ENCODE measurements at places on chromosomes 2 and 18.
A peak's percentile ranks its signal among the peaks of the same experiment; 100 is the strongest.

DNA sequence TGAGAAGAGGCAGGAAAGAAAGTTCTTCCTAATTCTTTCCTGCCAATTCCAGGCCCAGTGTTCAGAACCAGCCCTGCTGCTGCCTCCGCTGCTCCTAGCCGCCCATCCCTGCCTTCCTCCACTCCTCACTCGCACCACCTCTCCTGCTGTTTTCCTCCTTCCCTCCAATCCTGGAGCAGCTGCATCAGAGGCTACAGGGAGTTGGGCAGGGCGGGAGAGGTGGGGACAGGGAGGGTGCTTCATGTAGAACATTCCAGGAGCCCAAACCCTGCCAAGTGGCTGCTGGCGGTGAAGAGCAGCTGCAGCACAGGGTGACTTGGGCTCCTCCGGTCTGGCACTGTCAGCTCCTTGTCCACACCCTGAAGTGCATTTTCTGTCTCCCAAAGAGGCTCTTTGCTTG is 176.3 kb downstream of the TNS1 start:
- no peak for DNase-seq

DNA sequence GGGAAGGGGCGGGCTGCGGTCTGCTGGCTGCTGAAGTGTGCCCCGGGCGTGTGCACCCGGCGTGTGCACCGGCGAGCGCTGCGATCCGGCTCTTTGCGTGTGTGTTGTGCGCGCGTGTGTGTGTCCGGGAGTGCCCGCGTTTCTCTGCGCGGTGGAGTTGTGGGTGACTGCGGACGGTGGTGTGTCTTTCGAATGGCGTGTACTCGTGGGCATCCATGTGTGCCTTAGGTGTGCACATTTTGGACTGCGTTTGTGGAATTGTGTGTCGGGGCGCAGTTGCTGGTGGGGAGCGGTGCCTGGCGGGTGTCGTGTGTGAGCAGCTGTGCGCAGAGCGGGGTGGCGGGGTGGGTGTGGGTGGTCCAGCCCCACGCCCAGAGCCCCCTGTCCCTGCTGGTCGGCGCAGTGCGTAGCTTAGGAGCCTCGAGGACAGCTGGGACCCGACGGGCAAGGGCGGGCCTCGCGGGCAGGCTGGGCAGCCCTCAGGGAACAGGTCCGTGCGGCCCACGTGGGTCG is 533 bp downstream of the HPCAL1 start:
- DNase-seq, result no peak

DNA sequence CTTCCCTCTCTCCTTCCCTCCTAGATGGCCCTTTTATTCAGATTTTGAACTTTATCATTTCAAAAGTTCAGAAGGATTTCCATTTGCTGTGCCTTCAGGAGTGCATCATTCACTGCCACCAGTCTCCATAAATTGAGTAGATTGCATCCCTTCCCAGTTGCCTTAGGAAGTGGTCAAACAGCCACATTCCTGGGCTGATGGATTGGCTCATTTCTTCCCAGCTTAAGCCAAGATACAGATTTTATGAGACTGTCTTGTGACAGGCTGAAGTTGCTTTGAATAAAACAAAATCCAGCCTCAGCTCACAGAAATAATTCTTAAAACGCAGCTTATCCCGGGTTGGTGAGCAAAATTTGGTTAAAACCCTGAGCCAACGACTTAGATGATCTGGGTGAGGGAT is 9.8 kb downstream of the NRP2 start:
- no peak for DNase-seq

DNA sequence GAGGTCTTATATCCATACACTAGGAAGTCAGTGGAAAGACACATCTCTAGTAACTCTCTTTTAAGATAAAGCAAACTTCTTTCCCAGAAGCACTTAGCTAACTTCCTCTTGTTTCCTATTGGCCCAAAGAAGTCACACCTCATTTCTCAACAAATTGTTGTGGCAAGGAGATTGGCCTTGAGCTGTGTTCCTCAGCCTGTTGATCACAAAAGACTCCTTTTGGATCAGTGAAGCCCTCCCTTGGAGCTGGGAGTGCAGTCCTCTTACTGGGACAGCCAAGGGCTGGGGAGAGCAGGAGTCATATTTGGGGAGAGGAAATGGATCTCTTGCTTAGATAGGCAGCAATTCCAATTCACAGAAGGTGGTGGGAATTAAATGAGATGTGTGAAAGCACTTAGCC is 51.2 kb upstream of the DAPL1 start:
- no peak for DNase-seq

DNA sequence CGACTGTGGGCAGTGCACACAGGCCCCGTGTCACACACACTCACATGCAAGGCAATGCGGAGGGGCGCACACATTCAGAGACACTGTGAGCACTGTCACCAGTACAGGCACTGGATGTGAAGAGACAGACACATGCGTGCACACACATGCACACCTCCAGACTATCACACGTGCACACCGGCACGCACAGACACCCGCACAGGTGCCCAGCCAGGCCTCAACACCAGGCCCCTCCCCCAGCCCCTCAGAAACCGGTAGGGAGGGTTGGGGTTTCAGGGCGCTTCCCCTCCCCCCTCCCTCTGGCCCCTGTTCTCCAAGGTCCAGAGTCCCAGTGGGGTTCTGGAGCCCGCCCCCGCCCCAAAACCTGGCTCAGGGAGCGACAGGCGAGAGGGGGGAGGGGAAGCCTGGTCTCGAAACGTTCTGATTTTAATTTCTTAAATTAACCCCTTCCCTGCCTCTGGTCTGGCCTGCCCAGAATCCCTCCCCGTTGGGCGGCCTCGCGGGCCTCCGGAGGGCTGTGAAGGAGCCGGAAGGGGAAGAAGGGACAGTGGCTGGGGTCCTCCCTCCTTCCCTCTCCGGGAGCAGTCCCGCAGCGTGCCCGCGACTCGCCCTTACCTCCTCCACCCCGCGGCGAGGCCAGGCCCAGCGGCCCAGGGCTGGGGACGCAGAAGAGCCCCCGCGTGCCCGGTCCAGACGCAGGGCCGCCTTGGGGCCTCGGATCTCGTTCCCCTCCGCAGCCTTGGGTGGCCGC is 558 bp downstream of the FBXO41 start:
- DNase-seq, result no peak

DNA sequence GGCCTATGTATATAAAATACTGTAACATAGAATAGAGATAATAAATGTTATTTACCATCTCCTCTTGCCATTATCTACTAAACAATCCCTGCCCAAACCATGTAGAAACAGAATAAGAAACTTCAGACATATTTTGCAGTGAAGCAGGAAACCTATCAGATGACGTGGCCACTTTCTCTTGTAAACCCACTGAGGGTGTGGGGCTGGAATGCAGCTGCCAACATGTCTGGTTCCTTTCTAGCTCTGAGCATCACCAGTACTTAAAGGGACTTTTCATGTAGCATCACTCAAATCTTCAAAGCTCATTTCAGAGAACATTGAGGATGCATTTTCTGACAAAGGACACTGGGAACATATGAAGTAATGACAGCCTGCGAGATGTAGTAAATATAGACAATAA is 251.8 kb downstream of the LPIN1 start:
- no peak for DNase-seq

DNA sequence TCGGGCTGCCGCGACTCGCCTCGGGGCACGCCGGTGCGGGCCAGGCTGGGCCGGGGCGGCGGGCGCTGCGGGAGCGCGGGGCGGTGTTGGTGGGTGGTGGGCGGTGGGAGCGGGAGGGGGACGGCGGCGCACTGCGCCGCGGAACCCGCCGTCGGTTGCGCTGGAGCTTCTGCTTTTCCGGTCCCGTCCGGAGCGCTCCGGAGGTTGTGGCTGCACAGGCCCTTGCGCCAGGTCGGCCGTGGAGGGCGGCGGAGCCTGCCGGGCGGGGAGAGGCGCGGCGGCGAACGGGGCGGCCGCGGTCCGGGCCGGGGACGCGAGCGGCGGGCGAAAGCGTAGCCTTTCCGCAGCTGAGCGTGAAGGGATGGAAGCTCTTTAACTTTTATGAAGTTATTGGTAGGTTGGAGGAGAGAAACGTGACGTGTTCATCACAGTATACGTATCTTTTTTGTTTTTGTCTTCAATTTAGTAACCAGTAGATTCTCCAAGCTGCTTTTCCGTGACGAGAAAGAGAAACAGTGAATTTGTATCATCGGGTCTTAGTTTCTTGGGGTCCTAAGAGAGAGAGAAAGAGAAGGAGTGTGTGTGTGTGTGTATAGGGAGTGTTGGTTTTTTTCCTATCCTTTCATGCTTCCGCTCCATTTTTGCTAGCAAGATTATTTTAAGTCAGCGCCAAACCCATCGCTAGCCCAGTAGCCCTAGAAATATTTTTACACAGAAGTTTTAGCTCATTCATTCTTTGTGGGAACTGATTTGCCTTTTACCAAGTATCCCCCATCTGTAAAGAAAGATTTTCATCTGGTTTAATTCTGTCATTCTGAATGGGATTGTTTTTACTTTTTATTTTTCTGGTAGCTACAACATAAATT is 535 bp downstream of the ATG4B start:
- no peak for DNase-seq

DNA sequence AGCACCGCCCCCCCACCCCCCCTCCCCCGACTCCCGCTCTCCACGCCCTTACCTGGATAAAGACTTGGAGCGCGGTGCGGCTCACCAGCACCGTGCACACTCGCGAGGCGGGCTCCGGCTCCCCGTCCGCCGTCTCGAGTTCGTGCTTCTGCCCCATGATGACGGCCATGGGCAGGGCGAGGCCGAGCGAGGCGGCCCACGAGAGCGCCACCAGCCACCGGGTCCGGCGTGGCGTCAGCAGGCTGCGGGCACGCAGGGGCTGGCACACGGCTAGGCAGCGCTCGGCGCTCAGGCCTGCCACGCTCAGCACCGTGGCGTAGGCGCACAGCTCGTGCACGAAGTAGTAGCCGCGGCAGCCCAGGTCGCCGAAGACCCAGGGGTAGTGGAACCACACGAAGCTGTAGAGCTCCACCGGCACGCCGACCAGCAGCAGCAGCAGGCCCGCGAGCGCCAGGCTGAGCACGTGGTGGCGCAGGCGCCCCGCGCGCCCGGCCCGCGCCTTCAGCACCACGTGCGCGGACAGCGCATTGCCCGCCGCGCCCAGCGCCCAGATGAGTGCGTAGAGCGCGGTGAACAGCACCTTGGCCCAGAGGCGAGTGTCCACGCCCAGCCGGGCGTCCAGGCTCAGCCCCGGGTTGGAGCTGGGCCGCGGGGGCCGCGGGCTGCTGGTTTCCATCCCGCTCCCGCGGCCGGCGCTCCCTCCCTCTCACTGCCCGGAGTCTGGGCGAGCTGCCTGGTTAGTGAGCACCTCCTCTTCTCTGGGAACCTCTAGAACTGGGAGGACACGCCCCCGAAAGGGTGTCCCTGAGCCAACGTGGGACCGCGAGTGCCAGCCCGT is at the start of gene NTSR2:
Gene NTSR2 (minus strand): TSS at position 742 of the 838 bp plus-strand sequence. CDS start 66 bp downstream, at position 676.
- no peak for DNase-seq

DNA sequence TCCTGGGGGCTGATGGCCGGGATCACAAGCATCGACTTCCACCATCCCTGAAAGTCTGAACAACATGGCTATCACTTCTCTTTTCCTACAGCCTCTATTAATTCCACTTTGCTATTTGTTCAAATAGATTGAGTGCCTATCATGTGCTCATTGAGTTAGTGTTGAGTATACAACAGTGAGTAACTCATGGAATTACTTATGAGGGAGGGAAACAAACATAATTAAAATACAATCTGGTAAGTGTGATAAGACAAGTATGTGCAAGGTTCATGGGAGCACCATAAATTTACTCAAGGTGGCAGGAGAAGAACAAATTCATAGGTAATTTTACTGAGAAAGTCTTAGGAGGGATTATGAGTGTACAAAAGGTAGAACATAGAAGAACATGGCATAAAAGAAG is 86.4 kb downstream of the MEP1B start:
- DNase-seq, result no peak

- no peak for DNase-seq
These were observed 288.9 kb upstream of the LYPD1 start for GRCh38 chr2:132958887-132959286.

- DNase-seq, result no peak
These were observed 251.4 kb downstream of the PRKCE start for GRCh38 chr2:45902781-45903375.

DNA sequence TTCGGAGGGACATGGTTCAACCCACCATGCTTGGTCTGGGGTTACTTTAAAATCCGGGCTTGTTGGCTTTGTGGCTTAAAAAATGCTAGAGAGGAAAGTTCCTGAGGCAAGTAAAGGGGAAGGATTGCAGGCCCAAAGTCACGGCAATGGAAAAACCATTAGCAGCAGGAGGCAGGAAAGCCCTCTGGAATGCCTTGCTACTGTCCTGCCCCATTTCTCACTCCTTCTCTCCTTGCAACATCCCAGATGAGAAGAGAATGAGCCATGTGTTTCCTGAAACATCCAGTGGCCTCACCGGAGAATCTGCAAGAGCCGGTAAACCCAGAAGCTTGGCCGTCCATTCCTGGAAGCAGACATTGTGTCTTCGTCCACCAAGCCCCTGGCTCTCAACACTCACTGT is 97.4 kb upstream of the LCLAT1 start:
- DNase-seq, result no peak

GRCh38 chr2:152413228-152414030 is 78.5 kb downstream of the FMNL2 start:
- DNase-seq, result no peak

DNA sequence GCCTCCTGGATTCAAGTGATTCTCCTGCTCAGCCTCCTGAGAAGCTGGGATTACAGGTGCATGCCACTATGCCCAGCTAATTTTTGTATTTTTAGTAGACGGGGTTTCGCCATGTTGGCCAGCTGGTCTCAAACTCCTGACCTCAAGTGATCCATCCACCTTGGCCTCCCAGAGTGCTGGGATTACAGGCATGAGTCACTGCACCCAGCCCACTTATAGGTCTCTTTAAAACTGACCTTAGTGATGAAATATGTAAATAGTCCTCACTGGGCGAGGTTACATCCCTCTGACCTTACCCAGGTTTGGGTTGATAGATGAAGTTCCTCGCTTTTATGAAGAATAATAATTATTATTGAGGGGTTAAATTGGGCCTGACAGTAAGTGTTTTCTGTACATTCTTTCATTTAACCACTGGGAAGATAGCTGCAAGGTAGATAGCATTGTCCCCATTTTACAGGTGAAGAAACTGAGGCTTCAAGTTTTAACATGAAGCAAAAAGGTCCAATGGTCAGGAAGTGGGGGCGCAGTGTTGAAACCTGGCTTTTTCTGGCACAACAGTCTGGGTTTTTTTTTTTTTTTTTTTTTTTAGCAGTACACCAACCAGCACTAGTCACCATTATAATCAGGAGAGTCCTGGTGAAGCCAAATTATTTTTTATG is 174.8 kb upstream of the EPAS1 start:
- no peak for DNase-seq

DNA sequence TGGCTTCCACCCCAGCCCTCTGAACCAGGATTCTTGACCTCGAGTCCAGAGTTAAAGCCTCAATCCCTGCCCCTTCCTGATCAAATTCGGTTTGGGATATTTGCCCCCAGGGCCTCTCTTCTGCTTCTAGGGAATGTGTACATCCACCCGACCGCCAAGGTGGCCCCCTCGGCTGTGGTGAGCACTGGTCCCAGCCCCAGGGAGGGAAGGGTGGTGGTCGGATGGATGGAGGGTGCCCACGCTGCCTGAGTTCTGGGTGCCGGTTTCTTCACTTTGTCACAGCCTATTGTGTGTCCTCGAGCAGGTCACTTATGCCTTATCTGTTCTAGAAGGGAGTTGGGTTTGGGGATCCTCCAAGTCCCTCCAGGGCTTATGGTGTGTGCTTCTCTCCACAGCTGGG is 6.9 kb downstream of the GMPPA start:
- DNase-seq, result no peak

- DNase-seq, result peak; percentile 59
These were observed 29.7 kb downstream of the NOL10 start for GRCh38 chr2:10659898-10660568.

GRCh38 chr2:188410504-188411235 is 119.0 kb downstream of the GULP1 start:
- DNase-seq, result no peak
